Motor neuron (in vitro differentiated cells): ENCODE measurements at places on chromosomes 6 and 20.
A peak's percentile ranks its signal among the peaks of the same experiment; 100 is the strongest.

DNA sequence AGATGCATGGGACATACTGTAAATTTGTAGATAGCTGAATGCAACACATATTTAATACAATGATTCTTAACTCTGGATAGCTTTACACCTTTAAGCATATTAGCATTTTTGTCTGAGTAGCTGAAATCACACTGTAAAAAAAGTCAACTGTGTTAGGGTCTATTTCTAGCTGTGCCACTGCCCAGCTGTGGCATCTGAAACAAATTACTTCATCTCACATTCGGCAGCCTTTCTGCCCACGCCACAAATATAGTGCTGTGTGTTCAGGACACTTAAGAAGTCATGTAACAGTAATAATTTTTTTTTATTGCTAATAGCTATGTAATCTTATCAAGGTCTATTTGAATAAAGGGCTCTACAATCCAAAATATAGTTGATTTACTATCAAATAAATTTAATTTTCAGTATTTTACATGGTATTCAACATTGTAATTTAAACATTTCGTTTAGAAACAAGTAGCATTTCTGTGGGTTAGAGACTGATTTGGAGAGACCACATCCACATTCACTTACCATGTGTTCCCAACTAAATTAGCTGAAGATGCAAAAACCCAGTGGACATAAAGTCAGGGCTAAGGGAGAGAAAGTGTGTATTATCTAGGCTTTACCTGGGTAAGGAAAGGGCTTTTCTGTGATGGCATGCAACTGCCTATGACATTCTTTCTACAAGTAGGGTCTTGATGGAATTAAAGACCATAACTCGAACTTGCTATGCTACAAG, 276.7 kb downstream of the PLCB1 start:
- ATAC-seq, result no peak

DNA sequence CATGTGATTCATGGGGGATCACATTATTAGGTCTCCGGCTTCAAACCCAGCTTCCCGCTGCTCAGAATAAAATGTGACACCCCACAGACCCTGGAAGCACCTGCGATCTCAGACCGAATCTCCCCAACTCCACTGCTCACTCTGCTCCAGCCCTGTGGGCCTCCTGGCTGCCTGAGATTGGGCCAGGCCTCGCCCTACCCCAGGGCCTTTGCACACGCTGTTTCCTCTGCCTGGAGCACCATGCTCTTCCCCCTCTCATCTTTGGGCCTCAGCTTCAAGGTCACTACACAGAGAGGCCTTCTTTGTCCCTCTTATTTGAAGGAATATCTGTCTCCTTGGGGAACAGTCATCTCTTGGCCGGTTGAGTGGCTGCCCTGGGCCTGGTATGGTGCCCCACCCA, 48.8 kb downstream of the RBM38 start:
- no peak for ATAC-seq

DNA sequence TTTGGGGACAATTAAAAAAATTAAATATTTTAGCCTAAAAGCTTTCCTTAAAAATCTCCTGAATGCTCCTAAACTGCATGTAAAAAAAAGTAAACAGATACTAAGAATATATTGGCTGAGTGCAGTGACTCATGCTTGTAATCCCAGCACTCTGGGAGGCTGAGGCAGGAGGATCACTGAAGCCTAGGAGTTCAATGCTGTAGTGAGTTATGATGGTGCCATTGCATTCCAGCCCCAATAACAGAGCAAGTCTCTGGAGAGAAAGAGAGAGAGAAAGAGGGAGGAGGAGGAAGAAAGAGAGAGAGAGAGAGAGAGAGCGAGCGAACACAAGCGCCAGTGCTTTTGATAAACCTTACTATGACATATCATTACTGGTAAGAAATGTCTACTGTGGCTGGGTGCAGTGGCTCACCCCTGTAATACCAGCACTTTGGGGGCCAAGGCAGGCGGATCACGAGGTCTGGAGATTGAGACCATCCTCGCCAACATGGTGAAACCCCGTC, 58.8 kb downstream of the FKBP5 start:
- ATAC-seq, result no peak

GRCh38 chr20:58479726-58480440, 35.3 kb downstream of the APCDD1L start:
- ATAC-seq, result no peak

GRCh38 chr6:142867355-142867801, 77.6 kb downstream of the HIVEP2 start:
- no peak for ATAC-seq

GRCh38 chr20:33408716-33409654, 7.7 kb upstream of the CDK5RAP1 start:
- ATAC-seq, result no peak

DNA sequence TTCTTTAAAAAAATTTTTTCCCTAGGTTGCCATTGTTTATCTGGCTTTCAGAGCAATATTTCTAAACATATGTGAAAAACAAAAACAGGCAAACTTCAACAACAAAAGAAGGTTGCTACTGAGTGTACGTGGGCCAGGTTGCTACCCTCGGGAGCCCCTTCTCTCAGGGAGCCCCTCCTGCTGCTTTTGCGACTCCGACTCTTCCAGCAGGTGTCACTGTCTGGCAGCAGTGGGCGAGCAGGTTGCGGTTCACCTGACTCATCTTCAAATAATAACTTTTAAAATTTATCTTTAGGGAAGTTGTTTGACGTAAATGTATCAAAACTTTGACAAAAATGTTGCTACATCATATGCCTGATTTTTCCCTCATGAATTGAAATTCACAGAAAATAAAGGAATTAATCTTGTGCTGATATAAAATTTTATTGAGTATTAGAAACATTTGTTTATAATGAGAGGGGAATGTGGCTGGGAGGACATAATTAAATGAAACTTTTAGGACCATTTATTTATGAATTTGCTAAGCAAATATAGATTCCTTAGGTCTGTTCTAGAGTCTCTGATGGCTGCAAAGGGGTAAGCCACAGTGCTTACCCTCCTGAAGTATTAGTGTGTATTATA, 138.8 kb downstream of the HIVEP1 start:
- no peak for ATAC-seq

GRCh38 chr6:39104528-39104927, 10.5 kb downstream of the SAYSD1 start:
- no peak for ATAC-seq

GRCh38 chr6:151765444-151765886, 42.0 kb upstream of the ESR1 start:
- ATAC-seq, result peak; percentile 3

DNA sequence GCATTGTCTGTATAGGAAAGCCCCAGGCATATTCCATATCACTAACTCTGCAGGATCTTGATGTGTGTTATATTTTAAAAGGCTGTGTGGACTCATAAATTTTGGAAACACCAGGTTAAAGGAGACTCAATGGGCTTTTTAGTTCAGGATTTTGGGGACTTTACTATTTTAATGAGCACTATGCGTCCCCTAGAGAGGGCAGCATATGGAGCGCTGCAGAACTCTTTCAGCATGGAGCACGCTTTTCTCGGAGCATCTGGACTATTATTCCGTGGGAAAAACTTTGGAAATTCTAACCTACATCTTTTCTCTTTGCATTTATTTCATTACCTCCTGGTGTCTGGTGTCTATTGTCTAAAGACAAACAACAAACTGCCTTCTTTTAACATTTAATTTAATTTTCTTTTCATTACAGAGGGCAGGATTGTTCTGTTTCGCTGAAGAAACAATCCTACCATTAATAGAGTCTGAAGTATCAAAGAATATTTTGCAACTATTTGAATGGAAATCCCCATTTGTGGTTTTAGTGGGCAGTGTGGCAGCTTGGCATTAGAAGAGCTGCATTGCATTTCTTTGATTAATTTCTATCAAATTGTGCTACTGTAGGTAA, 399.9 kb upstream of the HSF2 start:
- ATAC-seq, result no peak

DNA sequence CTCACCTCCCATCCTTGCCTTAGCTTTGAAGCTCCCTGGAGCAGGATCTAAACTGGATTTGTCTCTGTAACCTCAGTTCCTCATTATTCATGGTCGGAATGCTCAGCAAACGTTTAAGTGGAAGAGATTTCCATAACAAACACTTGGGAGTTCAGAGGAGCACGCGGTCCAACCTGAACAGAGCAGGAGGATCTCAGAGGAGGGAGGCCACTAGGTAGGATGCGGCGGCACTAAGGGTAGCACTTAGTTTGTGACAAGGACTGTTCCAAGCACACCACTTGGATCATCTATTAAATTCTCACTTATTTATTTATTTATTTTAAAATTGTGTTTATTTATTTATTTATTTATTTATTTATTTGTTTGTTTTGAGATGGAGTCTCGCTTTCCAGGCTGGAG, 13.3 kb upstream of the CCN5 start:
- ATAC-seq, result no peak

DNA sequence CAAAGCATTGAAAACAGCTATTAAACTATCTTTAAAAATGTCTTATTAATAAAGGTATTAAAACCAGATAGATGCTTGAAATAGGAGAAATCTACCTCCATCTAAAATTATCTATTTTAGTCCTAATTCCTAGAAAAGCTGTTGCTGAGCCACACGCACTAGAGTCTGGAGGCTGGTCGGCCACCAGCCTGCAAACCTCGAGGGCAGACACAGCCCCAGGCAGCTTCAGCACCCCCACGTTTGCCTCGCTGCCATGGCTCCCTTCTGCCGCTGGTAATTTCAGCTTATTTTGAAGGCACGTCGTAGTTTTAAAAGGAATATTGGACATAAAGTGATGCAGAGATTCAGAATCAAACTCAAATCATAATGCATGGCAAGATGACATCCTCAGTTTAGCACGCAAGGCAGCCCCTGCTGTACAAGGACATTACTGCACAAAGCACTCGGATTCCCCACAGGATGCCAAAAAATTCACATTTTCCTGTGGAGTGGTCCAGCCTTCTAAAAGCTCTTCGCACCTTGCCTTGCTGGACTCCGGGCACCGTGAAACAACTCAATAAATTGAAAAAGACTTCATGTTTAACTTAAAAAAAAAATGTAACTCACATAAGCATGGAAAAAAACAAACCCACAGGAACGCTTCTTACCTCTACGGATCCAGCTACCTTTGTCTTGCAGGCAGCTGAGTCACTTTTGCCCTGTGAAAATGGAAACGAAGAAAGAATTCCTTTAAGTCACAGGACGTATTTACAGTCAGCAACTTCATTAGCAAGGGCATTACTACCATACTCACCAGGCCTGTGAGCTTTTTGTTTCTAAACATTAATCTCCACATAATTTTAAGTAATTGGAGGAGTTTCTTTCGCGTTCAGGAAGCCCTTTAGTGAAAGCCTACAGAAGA, 143.4 kb upstream of the RPS6KA2 start:
- ATAC-seq, result no peak

DNA sequence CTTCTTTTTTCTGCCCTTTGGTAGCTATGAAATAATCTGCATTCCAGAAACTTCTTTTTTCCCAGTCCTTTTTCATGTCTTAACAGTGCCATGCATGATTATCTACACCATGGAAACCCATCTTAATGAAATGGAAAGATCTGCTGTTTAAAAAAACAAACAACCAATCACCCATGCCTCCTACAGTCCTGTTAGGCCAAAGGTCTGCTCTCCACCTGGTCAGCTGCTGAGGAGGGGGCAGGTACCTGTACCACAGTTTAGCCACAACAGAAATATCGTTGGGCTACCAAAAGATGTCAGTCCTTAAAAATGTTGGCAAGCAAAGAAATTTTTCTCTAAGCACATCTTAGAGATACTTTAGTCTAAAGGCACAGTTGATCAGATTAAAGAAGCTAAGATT, 112.6 kb downstream of the SLC16A10 start:
- no peak for ATAC-seq

GRCh38 chr6:5638666-5639065, 368.1 kb downstream of the NRN1 start:
- ATAC-seq, result no peak

- ATAC-seq, result peak; percentile 34
Measured at GRCh38 chr6:21664314-21665109, 71.0 kb downstream of the SOX4 start.

GRCh38 chr20:12511499-12511898, 497.3 kb upstream of the SPTLC3 start:
- ATAC-seq, result no peak

DNA sequence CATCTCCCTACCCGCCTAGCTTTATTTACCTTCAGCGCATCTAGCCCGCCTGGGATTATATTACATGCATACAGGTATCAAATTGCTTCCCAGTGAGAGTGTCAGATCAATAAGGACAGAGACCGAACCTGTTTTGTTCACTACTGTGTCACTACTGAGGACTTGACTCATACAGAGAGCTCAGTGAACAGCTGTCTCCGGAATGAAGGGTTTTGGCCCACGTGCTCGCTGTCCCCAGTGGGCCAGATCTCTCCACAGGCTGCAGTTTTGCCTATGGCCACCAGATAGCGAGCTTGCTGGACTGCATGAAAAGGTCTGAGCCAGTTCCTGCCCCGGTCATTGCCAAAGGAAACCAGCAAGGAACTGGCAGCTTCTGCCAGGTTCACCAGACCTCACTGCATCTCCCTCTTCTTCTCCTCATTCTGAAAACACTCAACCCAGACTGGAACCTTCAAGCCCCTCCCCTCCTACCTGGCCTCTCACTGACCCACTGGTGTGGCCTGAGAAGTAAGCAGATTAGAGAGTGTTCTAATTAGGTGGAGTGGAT, 150.8 kb downstream of the ZMYND8 start:
- peak; percentile 89 for ATAC-seq

- no peak for ATAC-seq
Measured at GRCh38 chr6:10140824-10141223, 274.1 kb downstream of the TFAP2A start.

DNA sequence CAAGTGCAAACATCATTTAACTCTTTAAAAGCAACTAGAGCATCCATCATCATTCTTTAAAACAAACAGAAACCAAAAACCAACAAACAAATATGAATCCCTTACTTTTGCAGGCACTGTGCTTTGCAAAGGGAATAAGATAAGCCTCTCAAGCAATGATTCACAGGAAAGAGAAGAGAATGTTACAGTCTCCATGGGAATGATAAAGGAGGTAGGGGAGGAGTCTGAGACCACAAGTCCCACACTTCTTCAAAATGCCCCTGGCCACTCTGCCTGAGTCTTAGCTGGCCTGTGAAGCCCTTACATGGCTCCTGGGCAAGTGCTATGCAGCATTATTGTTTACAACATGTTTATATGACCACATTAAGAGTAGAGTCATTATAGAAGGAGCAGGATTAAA, 257.7 kb upstream of the MARCKS start:
- ATAC-seq, result no peak

DNA sequence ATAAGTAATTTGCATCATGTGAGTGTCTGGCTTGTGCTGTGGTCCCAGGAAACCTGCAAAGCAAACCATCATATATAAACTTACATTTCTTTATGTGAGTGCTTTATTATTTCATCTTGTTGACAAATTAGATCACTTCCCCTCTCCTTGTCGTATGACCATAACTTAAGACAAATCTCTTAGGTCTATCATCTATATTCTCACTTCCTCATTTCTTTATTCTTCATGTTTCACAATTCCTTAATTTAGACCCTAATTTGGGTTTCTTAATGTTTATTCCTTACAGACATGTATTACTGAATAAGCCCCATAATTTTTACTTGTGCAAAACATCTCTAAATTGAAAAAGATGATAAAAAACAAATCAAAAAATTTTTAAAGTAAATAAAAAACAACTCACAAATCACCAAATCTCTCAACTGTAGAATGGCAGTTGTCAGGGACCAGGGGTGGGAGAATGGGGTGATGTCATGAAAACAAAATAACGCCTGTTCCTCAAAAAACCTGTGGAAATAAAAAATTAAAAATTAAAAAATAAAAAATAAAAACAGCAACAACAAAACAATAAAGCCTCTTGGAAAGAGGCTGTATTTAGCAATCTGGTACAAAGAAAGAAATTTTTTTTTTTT, 49.5 kb upstream of the FBXO30 start:
- no peak for ATAC-seq
